ENCODE measurements at places on chromosomes 6 and 20.

DNA sequence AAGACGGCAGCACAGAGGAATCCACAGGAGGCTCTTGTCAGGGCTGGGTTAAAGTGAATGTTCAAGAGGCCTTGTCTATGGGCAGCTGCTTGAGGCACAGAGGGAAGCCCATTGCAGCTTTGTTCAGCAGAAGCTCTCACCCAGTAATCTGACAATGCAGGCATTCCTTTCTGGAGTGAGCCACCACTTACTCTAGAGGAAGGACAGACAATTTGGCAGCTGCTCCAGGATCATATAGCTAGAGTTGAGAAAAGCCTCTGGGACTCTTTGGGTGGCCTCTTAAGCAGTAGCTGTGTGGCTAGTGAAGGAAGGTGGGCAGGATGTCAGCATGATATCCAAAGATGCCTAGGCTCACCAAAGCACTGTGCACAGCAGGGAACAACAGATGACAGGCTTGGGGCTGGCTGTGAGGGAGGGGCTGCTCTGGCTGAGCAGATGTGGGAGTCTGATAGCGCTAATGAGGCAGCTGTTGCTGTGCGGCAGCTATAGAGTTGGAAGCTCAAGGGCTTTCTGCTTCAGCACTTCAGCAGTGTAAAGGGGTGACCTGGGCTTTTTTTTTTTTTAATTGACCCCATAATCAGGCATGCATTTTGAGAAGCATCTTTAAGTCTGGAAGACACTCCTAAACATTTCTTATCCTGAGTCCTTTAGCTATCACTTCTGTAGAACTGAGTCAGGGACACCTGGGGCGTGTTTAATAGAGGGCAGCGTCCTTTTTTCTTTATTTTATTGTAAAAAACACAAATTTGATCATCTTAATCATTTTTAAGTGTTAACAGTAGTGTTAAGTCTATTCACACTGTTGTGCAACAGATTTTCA lies 27.2 kb downstream of the CMTR1 start:
- no peak for DNase-seq

GRCh38 chr6:104414723-104415122 lies 445.0 kb downstream of the HACE1 start:
- no peak for DNase-seq

DNA sequence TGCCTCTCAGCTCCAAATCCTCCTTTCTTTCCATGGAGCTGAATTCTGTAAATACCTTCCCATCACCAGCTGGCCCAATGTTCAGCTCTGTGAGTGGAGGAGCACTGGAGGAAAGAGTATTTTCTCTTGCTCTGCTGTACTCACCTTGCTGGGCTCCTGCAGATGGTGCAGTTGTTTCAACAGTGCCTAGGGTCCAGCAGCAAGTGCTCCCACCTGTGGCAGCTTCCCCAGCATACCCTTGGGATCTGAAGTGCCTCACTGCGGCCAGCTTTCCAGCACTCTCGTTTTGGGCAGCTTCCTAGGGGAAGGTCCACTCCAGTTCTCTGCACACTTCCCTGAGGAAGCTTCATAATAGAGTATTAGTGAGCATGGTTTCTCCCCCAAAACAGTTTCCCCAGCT lies 170.9 kb downstream of the ARHGAP18 start:
- no peak for DNase-seq

GRCh38 chr6:150994026-150994425 lies 128.5 kb downstream of the MTHFD1L start:
- no peak for DNase-seq

- no peak for DNase-seq
Observed at GRCh38 chr20:19947611-19948264, 69.4 kb upstream of the NAA20 start.

- no peak for DNase-seq
Observed at GRCh38 chr20:48619126-48620101, 208.4 kb downstream of the PREX1 start.

- peak; percentile 5 for DNase-seq
Observed at GRCh38 chr20:24955045-24955444, 6.0 kb downstream of the CST7 start.

- DNase-seq, result no peak
Observed at GRCh38 chr20:3093861-3094361, 9.4 kb upstream of the AVP start.

- DNase-seq, result no peak
Observed at GRCh38 chr20:14845199-14846160, 508.1 kb upstream of the FLRT3 start.

- no peak for DNase-seq
Observed at GRCh38 chr6:79440598-79440997, 96.6 kb downstream of the LCA5 start.

DNA sequence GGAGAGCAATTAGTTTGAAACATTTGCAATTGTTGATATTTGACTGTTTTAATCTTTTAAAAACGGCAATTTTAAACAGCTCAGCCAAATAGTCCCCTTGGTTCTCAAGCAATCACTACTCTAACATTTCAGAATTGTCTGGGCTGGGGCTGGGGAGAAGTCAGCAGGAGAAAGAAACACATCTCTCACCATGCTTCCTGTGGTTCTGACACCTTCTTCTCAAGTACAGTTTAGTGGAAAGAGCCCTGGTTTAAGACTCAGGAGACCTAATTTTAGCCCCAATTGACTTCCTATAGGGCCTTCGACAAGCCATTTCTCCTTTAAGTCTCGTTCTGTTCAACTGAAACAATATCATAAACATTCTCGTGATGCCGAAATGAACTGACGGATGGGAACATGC lies 168.4 kb upstream of the CDYL start:
- DNase-seq, result no peak

DNA sequence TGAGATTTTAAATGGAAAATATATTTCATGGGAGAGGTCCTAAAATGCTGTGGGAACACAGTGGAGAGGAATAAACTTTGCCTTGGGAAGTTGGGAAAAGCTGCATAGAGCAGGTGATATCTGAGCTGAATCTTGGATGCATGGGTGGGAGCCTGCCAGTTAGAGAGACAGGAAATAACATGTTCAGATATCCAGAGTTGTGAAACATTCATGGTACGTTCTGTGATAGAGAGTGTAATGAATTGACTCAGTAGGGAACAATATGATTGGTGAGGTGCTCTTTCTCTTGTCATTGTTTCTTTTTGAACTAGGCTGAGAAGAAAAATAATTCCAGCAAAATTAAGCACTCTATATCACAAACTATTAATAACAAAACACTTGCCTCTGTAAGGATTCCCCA lies 72.8 kb downstream of the RPS12 start:
- DNase-seq, result no peak
